ENCODE measurements at places on chromosomes 16 and 17. TPM values are rescaled to one million over a fixed set of nuclear protein-coding genes. Genes with fewer than 3 reads are reported as not detected.

The KRT31 gene
- not detected for total RNA-seq

The SLC35G6 gene
- not detected for total RNA-seq

The NT5C3B gene
- 64.7 TPM for total RNA-seq

The STX1B gene
- total RNA-seq, result 0.40 TPM

The SEZ6 gene
- not detected for total RNA-seq

The OR1G1 gene
- not detected for total RNA-seq

The AANAT gene
- not detected for total RNA-seq

The ADAMTS18 gene
- total RNA-seq, result 13.9 TPM

The SRCIN1 gene
- under 0.01 TPM for total RNA-seq

The BEAN1 gene
- not detected for total RNA-seq

GRCh38 chr16:72921106-72921505 is 126.8 kb downstream of the ZFHX3 start:
- no peak for DNase-seq

GRCh38 chr17:83193336-83194185 is 114.2 kb downstream of the METRNL start:
- peak; percentile 43 for DNase-seq

DNA sequence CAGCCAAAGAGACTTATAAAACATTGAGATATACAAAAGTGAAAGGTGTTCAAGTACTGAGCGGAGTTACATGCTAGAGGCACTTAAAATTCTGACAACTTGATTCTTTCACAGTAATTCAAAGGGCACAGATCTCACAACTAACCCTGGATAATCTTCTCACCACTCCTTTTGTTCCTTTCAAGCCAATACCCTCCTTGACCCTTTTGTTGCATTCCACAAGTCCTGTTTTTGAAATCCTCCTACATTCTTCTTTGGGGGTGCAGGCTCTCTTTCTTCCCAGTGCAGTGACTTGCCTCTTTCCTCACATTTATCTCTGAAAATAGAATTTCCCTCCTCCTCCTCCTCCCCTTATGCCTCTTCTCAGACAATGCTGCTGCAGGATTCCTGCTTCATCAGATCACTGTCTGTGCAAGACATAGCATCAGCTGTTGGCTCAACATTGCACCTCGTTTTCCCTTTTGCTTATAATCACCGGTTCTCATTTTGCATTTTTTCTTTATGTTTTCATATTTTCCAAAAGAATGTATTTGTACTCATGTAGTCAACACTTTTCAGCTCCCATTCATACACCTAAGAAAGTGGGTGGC is 199.3 kb downstream of the CDH8 start:
- DNase-seq, result no peak

GRCh38 chr17:72523491-72523890 is 402.7 kb downstream of the SOX9 start:
- no peak for DNase-seq
